MCF 10A (cell line): ENCODE measurements at places on chromosomes 3 and 15. TPM values are rescaled to one million over a fixed set of nuclear protein-coding genes. Genes with fewer than 3 reads are reported as not detected.

Gene CATSPER2
- total RNA-seq, result 7.0 and 7.5 TPM in 2 replicates

Gene MFGE8
- 207 and 254 TPM in 2 replicates for total RNA-seq

Gene IL17RD
- total RNA-seq, result 0.91 and 1.2 TPM in 2 replicates

Gene RSRC1
- total RNA-seq, result 32.3 and 35.8 TPM in 2 replicates

Gene TMC3
- total RNA-seq, result not detected in 2 replicates

Gene CDCP1
- total RNA-seq, result 180 and 208 TPM in 2 replicates

Gene CFAP20DC
- total RNA-seq, result 1.1 and 1.5 TPM in 2 replicates

Gene PLSCR5
- not detected in 2 replicates for total RNA-seq

Gene COL7A1
- total RNA-seq, result 44.2 and 60.5 TPM in 2 replicates

Gene GHRL
- total RNA-seq, result not detected in 2 replicates

Gene HRG
- 0.16 and 0.20 TPM in 2 replicates for total RNA-seq

Gene STAC
- 1.1 and 1.2 TPM in 2 replicates for total RNA-seq

- no peak overlapping the region for H3K27ac ChIP-seq
- no peaks in the 10 kb centered on the region for H3K36me3 ChIP-seq
These were observed 23.1 kb downstream of the XXYLT1 start for GRCh38 chr3:195247863-195248189.

DNA sequence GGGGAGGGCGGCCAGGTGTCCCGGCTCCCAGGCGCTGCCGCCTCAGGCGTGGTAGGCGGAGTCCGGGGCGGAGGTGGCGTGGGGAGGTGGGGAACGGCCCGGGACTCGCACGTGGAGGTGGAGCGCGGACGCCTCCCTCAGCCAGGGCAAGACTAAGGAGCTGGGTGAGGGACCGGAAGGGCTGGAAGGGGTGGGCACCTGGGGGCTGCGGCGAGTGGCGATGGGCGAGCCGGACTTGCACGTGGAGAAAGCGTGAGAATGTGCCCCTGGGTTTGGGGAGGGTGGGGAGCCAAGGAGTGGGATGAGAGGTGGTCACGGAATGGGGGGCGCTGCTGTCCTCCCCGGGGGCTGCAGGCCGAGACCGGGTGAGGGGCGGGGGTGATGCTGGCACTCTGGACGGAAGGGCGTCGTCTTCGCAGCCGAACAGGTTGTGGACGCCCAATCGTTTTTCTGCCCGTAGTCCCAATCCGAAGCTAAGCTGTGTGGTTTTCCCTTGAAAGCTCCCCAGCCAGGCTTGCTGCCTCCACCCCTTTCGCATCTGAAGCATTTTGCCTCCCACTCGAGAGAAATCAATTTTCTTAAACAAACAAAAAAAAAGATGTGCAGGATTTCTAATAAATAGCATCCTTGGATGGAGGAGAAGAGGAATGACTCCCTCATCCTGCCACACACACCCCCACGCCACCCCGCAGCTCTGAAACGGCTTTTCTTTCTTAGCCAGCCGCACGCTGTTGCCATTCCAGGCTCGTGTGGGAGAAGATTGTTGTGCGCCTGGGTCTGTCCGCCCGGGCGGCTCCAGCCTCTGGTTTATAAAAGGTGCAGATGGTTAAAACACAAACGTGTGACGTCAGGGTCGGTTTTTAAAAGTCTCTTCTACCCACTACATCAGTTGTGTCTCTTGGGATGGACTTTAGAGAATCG, 62.5 kb upstream of the ANKRD28 start:
- H3K27ac ChIP-seq, result peak overlapping the region; percentile 93
- no peaks in the 10 kb centered on the region for H3K27me3 ChIP-seq
- peak; percentile 56 for DNase-seq
- peak overlapping the region; percentile 93 for H3K4me3 ChIP-seq

- H3K4me3 ChIP-seq, result no peak overlapping the region
- H3K36me3 ChIP-seq, result no peaks in the 10 kb centered on the region
- H3K4me1 ChIP-seq, result no peaks in the 10 kb centered on the region
- no peak overlapping the region for H3K27ac ChIP-seq
- H3K27me3 ChIP-seq, result no peaks in the 10 kb centered on the region
- DNase-seq, result no peak
These were observed 440.8 kb upstream of the GBE1 start for GRCh38 chr3:82202269-82202668.

- no peaks in the 10 kb centered on the region for H3K36me3 ChIP-seq
- peaks cover 9% of the 10 kb centered on the region for H3K27me3 ChIP-seq
- no peak overlapping the region for H3K27ac ChIP-seq
- no peak overlapping the region for H3K4me3 ChIP-seq
- no peak for DNase-seq
These were observed 13.4 kb downstream of the FOXL2NB start for GRCh38 chr3:138960417-138960852.

- no peaks in the 10 kb centered on the region for H3K27me3 ChIP-seq
- peaks cover 13% of the 10 kb centered on the region for H3K36me3 ChIP-seq
- no peak overlapping the region for H3K27ac ChIP-seq
- no peak overlapping the region for H3K4me3 ChIP-seq
- peaks cover 11% of the 10 kb centered on the region for H3K4me1 ChIP-seq
These were observed 62.7 kb downstream of the GRIP2 start for GRCh38 chr3:14477311-14477935.

DNA sequence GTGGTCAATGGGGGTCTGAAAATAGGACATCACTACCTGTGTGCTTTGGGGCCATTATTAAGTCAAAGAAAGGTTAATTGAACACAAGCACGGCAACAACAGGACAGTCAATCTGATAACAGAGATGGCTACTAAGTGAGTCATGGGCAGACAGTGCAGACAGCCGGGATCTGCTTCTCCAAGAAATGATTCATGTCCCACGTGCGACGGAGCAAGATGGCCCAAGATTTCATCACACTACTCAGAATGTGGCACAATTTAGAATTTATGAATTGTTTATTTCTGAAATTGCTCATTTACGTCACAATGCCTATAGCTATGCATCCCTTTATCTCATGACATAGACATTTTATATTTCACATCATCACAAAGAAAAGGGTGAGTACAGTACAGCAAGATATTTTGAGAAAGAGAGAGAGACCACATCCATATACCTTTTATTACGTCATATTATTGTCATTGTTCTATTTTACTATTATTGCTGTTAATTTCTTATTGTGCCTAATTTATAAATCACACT, 770.6 kb upstream of the NR2F2 start:
- H3K27ac ChIP-seq, result peak overlapping the region; percentile 90
- no peaks in the 10 kb centered on the region for H3K27me3 ChIP-seq
- DNase-seq, result peak; percentile 92
- peaks cover 37% of the 10 kb centered on the region for H3K4me1 ChIP-seq
- H3K4me3 ChIP-seq, result peak overlapping the region; percentile 36
- no peaks in the 10 kb centered on the region for H3K36me3 ChIP-seq

- H3K36me3 ChIP-seq, result no peaks in the 10 kb centered on the region
- H3K4me1 ChIP-seq, result peaks cover 11% of the 10 kb centered on the region
- no peak overlapping the region for H3K27ac ChIP-seq
- peak; percentile 18 for DNase-seq
- no peak overlapping the region for H3K4me3 ChIP-seq
- no peaks in the 10 kb centered on the region for H3K27me3 ChIP-seq
These were observed 38.6 kb downstream of the TRIM71 start for GRCh38 chr3:32856355-32856889.

GRCh38 chr3:31462050-31462569, 70.6 kb upstream of the STT3B start:
- no peak overlapping the region for H3K27ac ChIP-seq
- no peaks in the 10 kb centered on the region for H3K36me3 ChIP-seq
- H3K4me1 ChIP-seq, result peaks cover 8% of the 10 kb centered on the region
- H3K4me3 ChIP-seq, result no peak overlapping the region
- peak; percentile 51 for DNase-seq
- H3K27me3 ChIP-seq, result no peaks in the 10 kb centered on the region

GRCh38 chr3:51934991-51935885, 6.5 kb downstream of the RRP9 start:
- H3K4me3 ChIP-seq, result no peak overlapping the region
- peaks cover under 1% of the 10 kb centered on the region for H3K4me1 ChIP-seq
- no peak for DNase-seq
- peaks cover 84% of the 10 kb centered on the region for H3K36me3 ChIP-seq

DNA sequence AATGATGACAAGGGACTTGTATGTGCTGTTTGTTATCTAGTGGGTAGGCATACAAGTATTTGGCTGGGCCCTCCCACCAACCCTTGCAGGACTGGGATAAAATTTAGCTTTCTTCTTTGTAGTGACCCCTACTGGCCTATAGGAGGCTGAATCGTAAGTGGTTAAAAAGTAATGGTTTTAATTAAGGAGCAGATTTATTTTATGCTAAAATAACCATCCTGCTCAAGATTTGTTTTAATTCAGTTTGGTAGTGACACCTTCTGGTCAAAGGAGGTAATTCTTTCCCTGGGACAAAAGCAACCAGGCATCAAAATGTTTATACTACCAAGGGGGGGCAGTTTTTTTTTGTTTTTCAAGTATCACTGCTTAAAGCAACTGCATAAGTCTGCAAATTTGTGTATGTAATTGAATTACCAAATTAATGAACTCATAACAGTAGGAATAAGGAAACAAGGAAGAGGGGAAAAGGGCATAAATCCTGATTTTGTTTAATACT, 70.7 kb downstream of the TOP2B start:
- peaks cover 5% of the 10 kb centered on the region for H3K4me1 ChIP-seq
- no peak overlapping the region for H3K4me3 ChIP-seq
- H3K36me3 ChIP-seq, result peaks cover 35% of the 10 kb centered on the region
- no peak overlapping the region for H3K27ac ChIP-seq
- DNase-seq, result peak; percentile 64
- no peaks in the 10 kb centered on the region for H3K27me3 ChIP-seq

DNA sequence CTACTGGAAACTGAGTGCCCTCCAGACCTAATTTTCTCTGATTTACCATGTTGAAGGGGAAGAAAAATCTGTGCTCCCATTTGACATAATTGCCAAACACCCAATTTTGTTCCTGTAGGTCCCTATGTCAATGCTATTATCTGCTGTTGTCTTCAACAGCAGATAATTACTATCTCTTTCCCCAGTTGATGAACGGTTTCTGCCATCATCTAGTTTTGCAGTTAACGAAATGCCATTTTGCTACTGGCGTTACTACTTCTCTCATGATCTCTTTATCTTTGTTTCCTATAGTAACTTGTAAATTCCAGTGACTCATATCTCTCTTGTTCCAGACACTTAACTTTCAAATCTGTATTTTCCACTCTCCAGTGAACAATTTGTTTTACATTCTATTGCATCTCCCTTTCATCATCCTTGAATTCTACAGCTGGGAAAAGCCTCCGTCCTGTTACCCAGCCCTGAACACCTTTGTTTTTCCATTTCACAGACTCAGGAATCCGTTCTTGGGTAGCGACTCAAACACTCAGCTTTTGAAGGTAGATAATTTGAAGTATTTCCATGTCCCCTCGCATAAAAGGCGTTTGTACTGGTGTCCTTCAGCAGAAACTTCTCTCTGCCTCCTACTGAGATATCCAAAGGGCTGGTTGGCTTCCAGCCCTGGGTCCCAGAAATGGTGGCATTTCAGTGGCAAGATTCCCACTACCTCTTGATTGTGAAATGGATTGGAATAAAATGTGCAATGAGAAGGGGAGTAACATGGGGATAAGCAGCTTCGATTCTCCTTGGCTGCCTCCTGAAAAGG, 111.7 kb downstream of the FOXB1 start:
- H3K4me1 ChIP-seq, result peaks cover 27% of the 10 kb centered on the region
- DNase-seq, result peak; percentile 11
- H3K27ac ChIP-seq, result peak overlapping the region; percentile 42
- H3K36me3 ChIP-seq, result no peaks in the 10 kb centered on the region
- H3K27me3 ChIP-seq, result no peaks in the 10 kb centered on the region

- peak; percentile 70 for DNase-seq
- no peak overlapping the region for H3K27ac ChIP-seq
- H3K27me3 ChIP-seq, result no peaks in the 10 kb centered on the region
- peaks cover 15% of the 10 kb centered on the region for H3K36me3 ChIP-seq
- H3K4me1 ChIP-seq, result peaks cover 6% of the 10 kb centered on the region
These were observed 5.6 kb downstream of the HLTF start for GRCh38 chr3:149080699-149081091.

DNA sequence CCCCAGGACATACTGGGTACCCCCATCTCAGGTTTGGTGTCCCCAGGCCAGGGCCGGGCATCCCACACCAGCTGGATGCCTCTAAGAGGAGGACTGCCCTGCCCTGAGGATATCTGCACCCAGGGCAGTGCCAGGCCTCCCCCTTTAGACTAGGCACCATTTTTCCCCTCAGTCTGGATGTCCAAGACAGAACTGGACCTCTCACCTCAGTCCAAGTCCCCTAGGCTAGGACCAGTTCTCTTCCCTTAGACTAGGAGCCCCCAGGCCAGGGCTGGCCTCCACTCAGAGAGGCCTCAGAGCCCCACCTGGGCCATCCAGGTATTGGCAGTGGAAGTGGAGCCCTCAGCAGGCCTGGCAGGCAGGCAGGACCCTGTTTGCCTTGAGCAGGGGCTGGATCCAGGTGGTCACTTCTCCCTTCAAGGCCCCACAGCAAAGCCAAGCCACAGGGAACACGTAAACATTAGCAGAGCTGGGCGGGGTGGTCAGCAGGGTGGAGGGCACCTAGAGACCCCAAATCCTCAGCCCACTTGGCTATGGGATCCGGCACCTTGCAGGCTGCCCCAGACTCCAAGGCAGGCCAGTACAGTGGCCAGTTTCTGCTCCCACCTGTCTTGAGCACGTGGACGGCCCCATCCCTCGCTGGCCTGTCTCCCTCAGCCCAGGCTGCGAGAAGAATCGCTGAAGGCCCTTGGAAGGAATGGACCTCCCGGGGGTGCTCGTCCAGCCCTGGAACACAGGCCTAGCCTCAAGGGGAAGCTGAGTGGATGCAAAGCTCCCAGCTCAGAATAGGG, 28.3 kb downstream of the PTH1R start:
- H3K36me3 ChIP-seq, result no peaks in the 10 kb centered on the region
- no peaks in the 10 kb centered on the region for H3K27me3 ChIP-seq
- H3K4me3 ChIP-seq, result no peak overlapping the region
- DNase-seq, result no peak
- H3K27ac ChIP-seq, result no peak overlapping the region
- peaks cover 5% of the 10 kb centered on the region for H3K4me1 ChIP-seq

GRCh38 chr3:25604107-25604805, 60.5 kb downstream of the TOP2B start:
- H3K36me3 ChIP-seq, result peaks cover 51% of the 10 kb centered on the region
- peaks cover 4% of the 10 kb centered on the region for H3K4me1 ChIP-seq
- H3K27ac ChIP-seq, result peak overlapping the region; percentile 50

DNA sequence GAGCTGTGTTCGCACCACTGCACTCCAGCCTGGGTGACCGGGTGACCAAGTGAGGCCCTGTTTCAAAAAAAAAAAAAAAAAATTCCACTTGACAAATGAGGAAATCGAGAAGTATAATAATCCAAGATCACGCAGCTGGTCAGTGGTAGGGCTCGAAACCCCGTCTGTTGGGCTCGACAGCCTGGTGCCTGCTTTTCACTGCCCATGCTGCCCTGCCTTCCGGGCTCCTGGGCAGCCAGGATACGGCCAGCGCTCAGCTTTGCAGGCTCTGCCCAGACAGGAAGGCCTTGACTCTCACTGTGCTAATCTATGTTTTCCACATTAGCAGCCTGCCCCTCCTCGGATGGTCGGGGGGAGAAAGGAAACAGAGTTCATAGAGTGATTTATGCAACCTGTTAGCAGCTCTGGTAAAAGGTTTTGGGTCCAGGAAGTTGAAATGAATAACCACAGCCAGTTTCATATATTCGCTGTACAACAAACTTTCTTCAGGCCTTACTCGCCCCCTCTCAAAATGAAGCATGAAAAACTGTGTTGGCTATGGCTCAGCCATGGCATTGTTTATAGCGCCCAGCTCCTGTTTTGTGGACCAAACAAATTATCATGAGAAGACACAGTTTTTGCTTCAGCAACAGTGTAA, 108.8 kb downstream of the XXYLT1 start:
- peaks cover 6% of the 10 kb centered on the region for H3K4me1 ChIP-seq
- H3K27ac ChIP-seq, result no peak overlapping the region
- peaks cover 5% of the 10 kb centered on the region for H3K36me3 ChIP-seq
- no peaks in the 10 kb centered on the region for H3K27me3 ChIP-seq
- no peak for DNase-seq
- H3K4me3 ChIP-seq, result no peak overlapping the region

- peaks cover 25% of the 10 kb centered on the region for H3K36me3 ChIP-seq
- H3K4me3 ChIP-seq, result no peak overlapping the region
- H3K27ac ChIP-seq, result no peak overlapping the region
- H3K27me3 ChIP-seq, result no peaks in the 10 kb centered on the region
- DNase-seq, result no peak
These were observed 23.5 kb downstream of the CIAO2A start for GRCh38 chr15:64070106-64070505.
